ENCODE measurements at places on chromosomes 11 and 22.

DNA sequence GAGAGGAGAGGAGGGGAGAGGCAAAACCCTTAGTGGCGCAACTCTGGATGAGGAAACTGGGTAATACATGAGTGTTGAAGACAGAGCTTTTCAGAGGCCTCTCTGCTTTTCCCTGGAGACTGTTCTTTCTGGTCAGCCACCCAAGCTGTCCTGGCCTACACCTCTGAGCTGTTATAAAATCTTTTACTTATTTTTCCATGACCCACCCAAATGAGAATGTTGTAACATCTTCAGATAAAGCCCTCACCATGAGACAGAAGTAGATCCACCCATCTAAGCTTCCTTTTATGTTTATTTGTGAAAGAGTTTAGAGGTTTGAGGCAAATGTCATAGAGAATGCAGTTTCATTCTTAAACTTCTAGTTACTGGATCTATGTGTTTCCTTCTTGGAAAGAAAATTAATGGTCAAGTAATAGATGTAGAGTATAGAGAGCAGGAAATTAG, 20.3 kb upstream of the APLP2 start:
- DNase-seq, result no peak

GRCh38 chr11:130840679-130841078, 75.6 kb downstream of the SNX19 start:
- DNase-seq, result no peak

DNA sequence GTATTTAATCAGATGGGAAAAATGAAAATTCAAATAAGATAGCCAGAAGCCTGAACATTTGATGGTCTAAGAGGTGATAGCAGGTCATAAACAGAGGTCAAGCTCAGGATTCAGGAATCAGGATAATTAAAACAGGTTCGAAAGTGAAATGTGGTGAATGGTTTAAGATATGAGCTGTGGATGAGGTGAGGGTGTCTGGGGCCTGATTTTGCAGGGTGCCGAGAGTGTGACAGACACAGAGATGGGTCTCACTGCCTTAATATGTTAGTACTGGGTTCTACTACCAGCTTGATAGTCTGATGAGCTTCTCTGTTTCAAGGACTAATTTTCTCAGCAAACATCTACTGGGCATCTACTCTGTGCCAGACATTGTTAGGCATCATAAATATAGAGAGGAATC, 19.9 kb upstream of the EMSY start:
- no peak for DNase-seq

DNA sequence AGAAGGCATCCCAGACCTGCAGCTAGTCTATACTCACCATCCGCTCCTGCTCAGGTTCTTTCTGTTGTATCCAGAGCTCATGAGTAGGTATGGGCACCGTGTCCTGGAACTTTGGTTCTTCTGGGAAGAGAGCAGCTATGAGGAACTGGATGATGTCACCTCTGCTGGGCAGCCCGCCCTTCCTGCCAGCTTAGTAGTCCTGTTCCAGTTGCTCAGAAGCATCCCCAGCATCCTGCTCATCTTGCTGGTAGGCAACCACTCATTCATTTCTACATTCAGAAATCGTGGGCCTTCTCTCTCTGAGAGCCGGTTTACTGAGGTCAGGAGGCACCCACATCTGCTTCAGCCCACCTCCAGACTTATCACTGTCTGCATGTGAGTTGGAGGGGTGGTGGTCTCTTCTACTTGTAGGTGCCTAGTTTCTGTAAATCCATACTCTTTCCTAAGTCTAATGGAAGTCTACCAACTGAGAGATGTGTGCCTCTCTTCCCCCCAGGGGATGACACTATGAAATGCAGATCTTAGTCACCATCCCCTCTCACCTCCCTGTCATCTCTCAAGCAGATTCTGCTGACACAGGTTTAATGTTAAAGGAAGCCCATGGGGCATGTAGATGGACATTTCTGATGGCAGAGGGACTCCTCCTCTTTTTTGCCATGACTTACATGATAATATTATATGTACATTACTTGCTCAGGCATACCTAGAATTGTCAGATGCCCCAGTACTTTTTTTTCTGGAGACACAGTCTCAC, 29.6 kb upstream of the CCDC134 start:
- no peak for DNase-seq

- no peak for DNase-seq
Observed at GRCh38 chr22:20211997-20212753, 55.9 kb downstream of the RTN4R start.
